Forelimb muscle (tissue), 1 donor: ENCODE measurements at places on chromosomes 12 and 14.

GRCh38 chr12:65229441-65229840, 49.0 kb upstream of the MSRB3 start:
- no peak for DNase-seq

DNA sequence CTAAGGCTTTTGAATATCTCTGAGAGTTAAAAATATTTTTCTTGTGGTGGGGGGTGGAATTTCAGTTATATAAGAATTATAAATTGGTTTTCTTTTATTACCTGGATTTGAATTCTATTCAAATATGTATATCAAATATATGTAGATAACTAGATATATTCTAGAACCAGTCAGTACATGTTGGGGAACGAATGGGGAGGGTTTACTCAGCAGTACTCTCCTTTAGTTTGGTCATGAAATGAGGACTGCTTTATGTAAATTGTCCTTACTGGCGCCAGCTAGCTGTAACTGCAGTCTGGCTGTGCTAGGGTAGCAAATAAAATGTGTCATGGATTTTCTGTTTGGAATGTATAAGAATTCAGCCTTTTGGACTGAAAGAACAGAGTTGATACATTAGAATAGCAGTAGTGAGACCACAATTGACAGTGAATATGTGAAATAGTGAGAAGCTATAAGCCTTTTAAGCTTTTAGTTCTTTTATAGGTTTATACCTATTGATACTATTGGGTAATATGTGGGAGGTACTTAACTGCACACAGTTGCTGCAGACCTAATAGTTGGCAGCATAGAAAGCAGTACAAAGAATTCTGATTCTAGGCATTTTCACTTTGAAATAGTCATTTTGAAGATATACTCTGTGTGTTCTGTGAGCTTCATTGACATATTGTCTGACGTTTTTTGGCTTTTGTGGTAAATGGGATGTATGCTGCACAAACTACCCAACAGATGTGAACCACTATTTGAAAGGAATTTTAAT, 29.0 kb downstream of the ATF7IP start:
- DNase-seq, result peak; percentile 59

GRCh38 chr12:3200814-3201233, 123.6 kb downstream of the TSPAN9 start:
- DNase-seq, result no peak

DNA sequence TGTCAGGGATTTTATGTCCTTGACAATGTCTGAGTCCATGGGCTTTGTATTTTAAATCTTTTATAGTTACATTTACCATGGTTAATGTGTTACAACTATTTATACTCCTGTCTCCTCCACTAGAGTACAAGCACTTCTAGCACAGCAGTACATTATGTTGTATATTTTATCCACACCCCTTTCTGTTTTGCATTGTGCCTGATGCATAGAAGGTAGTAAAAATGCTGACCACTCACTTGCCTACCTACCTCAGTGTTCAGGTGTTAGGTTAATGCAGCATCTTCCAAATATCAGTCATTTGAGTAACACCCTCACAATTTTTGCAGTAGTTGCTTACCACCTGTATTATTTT, 31.1 kb upstream of the SLC38A2 start:
- no peak for DNase-seq

DNA sequence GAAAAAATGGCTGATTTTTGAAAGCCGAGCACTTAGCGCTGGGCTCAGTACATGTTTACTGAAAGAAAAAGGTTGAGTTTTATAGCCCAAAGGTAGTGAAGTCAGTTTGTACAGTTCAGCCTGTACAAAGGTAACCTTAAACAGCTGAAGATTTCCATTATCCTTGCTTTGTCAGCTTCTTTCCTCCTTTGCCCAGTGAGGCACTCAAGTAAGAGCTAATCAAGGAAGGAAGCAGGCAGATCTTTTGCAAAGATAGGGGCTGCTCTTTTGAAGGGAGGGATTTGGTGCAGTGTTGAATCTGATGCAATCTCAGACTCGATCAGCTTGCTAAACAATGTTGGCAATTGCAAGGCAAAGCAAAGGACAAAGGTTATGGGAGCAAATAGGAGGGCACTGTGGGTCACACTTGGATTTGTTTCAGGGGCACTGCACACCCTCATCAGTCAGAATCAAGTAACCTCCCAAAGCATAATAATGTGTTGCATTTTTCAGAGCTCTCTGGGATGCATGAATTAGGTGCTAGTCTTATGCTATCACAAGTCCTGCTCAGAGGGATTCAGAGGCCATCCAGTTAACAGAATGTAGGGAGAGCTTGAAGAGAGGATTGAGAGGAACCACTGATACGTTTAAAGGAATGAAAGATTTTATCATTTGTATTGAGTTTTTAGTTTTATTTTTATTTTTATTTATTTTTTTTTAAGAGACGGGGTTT, 44.4 kb downstream of the ANO6 start:
- DNase-seq, result no peak

- DNase-seq, result no peak
Observed at GRCh38 chr12:92138144-92138543, 7.5 kb downstream of the BTG1 start.

GRCh38 chr12:20109676-20110075, 258.7 kb upstream of the PDE3A start:
- no peak for DNase-seq

DNA sequence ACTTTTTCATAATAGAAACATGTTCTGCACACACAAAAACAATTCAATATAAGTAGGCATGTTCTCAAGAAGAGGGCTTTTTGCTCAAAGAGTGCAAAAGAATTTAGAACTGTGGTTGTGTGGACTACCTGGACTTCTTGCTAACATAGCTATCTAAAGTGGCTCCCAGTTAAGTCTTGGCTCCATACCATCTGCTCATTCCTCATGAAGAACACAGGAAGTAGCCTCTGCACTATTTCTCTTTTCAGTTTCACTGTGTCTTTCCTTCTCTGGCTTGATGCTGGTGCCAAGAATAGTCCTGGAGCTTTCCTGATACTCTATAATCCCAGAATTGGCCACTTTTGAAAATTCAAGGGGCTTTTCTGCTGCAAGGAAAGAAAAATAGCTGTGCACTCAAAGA, 127.4 kb downstream of the CCER1 start:
- DNase-seq, result no peak

DNA sequence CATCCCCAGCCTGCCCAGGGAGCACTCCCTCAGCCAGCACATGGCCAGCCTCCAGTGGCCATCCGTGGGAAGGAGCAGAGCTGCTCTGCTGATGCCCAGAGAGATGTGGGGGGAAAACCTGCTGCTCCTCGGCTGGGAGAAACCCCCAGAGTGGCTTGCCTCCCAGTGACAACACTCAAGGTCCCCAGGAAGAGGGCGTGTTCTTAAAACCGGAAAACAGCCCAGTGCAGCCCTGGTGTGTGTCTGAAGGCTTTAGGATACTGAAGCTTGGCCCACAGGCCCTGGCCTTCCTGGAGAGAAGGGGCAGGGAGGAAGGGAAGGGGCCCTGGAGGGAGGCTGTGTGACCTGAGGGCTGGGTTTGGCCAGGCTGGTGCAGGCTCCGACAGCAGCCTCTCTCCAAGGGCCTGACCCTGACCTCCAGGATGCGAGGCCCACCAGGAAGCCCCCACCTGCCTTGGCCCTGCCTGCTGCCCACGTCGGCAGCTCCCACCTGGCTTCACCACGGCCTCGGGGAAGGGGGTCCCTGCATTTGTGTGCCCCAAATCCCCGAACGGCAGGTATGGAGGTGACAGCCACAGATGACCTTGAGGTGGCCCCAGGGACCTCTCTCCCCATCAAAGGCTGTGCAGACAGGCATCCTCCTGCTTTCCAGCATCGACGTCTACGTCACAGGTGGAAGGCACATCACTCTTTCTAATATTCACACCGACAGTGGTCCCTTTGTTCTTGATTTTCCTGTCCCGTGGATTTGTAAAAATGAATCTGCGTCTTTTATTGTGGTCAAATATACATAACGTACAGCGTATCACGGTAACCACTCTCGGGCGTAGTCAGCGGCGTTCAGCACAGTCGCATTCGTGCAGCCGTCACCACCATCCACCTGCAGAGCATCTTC, 190.0 kb upstream of the C14orf180 start:
- DNase-seq, result no peak

DNA sequence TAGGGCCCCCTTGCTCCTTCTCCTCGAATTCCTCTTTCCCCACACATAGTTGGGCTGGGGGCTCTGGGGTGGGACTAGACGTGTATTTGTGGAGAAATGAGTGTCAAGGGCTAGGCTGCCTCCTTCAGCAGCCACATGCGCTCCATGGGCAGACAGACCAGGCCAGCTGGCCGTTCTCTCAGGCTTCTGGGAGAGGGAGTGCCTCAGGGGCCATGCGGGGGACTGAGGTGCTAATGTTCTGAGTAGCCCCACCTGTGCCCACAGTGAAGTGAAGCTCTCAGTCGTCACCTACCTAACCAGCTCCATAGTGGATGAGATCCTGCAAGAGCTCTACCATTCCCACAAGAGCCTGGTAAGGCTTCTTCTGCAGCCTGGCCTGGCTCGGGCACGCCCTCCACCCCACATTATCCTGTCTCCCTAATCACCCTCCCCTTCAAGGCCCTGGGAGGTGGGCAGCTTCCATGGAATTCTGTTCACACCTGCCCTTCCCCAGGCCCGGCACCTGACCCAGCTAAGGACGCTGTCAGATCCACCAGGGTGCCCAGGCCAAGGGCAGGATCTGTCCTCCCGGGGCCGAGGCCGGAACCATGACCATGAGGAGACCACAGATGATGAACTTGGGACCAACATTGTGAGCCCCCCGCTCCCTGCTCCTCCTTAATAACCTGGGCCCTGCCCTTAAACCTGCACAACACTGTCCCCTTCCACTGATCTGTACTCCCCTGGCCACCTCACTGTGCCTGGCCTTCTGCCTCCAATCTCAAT, 9.0 kb upstream of the CPNE6 start:
- DNase-seq, result no peak

DNA sequence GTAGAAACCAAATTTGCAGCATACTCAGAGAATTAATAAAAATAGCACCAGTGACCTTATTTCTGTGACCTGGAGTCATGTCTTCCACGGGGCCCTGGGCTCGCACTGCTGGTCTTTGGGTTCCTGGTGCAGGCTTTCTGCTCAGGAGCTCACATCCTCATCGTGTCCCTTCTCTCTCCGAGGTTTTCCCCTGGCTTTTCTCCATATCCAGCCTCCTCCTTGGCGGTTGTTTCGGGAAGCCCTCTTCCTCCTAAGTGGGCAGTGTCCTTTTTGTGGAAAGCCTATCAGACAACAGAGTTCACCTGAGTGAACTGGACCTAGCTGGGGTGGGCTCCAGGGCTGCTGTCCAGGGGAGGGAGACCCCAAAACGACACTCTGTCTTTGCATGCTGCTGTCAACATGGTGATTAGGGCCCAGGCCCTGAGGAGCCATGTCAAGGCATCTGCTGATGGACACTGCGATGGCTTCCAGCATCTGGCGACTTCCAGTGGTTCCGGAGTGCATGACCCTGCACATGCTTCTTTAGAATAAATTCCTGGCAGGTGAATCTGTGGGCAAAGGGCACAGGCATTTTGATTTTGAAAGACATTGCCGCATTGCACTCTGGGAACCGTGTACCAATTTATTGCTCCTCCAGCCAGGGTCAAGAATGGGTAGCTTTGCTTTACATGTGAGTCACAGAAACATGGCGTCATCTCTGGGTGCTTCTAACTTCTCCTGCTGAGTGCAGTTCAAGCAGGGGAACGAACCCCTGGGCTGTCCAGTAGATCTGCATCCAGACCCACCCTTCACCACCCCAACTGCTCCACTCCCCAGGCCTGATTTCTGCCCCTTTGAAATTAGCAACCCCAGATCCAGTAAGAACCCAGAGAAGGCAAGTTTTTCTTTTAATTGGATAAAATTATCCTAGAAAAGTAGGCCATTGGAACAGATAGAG, 136.8 kb downstream of the ADGRD1 start:
- DNase-seq, result no peak

DNA sequence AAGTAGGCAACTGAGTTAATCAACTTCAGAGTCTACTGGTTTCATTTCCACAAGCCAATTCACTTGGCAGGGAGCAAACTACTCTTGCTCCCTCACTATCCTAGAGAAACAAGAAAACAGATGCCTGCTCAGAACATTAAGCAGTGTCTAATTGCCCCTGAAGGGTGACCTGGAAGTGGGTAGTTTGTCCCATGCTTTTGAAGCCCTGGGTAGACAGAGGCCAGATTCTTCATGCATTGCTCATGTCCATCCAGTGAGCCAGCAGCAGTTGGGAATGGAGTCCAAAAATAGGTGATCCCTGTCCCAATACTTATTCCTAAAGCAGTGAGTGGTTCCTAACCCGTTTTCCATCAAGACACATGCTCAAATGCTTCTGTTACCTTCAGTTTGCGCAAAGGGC, 48.8 kb downstream of the BICDL1 start:
- DNase-seq, result no peak

- no peak for DNase-seq
Observed at GRCh38 chr14:77791225-77791600, 8.7 kb upstream of the ADCK1 start.

GRCh38 chr12:77060136-77060882, 5.1 kb downstream of the E2F7 start:
- no peak for DNase-seq

DNA sequence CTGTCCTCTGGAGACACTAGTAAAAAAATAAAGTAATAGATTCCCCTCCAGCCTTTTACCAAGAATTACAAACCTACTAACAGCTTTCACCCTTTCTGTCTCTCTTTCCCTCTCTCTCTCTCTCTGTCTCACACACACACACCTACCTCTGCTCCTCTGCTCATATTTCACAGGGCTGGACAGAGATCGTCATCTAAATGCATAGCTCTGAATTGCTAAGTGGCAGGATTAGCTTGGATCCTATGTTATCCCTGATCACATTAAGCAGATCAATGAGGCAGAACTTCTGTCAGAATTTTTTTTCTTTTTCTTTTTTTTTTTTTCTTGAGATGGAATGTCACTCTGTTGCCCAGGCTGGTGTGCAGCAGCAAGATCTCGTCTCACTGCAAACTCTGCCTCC, 22.9 kb downstream of the VCPKMT start:
- no peak for DNase-seq

DNA sequence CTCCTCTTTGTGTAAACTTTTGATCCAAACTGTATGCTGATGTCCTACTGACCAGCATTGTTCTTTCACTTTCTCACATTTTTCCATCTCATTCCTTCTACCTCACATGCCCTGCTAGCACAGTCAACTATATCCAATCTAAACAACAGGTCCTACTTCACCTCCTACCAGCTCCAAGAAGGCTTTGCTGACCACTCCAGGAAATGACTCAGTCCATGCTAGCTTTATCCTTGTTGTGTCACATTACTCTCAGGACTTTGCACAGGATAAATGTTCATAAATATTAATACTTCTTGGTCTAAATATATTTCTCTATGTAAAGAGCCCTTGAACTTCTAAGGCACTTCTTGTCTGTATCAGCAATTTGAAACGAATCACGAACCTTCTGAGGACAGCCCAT, 64.9 kb upstream of the PCED1B start:
- DNase-seq, result no peak

DNA sequence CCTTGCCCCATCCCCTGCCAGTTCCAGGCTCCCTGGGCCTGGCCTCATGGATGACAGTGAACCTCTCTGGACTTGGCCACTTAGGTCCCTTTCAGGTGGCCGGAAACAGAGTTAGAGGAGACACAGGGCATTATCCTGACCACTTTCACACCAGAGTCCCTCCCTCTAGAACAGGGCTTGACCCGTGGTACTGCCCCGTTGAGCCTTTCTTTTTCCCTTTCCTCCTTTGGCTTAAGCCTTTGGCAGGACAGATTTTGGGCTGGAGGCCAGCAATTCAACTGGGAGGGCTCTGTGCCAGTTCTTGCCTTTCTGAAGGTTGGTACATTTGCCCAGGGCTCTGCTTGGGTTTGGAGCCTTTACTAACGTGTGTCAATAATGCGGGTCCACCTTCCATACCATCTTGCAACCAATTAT, 22.8 kb downstream of the TPCN1 start:
- no peak for DNase-seq

- no peak for DNase-seq
Observed at GRCh38 chr14:91232052-91232451, 12.5 kb downstream of the GPR68 start.
